ENCODE measurements at places on chromosomes 12 and 14.

DNA sequence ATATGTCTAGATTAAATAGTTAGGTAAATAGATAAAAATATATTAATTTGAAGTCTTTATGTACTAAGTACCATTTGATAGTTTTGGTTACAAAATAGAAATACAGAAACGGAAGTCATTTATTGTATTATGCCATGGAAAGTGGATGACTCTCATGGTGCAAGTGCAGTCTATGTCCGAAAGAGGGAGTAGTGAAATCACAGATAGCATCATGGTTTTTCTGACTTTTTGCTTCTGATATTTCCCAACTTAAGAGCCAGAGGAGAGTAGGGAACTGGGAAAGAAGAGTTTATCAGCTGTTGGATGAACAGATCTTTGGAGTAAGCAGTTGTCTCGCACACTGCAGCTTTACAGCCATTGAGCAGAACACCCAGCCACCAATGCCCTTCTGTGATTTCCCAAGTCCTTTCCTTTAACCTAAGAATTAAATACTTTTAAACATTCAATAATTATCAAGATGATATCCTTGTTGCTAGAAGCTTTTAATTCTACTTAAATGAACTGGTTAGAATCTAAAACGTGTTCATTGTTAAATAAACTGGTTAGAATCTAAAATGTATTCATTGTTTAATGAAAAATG lies 18.4 kb upstream of the SRGAP1 start:
- no peak for DNase-seq

- no peak for DNase-seq
These were observed 506 bp downstream of the ESRRB start for GRCh38 chr14:76376409-76376877.

DNA sequence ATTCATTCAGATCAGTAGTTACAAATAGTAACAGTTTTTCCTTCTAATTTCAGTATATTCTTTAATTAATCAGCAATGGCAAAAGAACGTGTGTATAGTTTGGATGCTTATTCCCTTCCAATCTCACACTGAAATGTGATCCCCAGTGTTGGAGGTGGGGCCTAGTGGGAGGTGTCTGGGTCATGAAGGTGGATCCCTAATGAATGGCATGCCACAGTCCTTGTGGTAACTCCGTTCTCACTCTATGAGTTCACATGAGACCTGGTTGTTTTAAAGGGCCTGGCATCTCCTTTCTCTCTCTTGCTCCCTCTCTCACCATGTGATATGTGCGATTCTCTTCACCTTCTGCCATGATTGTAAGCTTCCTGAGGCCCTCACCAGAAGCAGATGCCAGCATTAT lies 18.9 kb upstream of the SYNDIG1L start:
- DNase-seq: no peak

GRCh38 chr14:93011141-93011529 lies 88.2 kb downstream of the CHGA start:
- DNase-seq: no peak

GRCh38 chr12:19298836-19299605 lies 140.3 kb upstream of the AEBP2 start:
- no peak for DNase-seq

DNA sequence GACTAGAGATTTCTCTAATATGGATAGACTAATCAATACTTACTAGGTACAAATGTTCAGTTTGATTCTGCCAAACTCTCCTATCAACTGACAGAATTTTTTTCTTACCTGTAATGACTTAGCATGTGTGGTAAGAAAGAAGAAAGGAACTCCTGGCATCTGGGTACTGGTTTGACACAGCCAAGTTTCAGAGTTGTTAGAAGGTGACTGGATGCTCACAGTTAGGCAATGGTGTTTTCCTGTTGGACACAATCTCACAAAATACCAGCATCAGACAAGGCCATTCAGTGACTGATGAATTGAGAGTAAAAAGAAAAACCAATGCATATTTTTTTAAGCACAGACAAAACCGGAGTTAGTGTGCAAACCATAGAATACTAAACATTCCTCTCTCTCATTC lies 4.2 kb downstream of the MUCL1 start:
- DNase-seq: no peak

DNA sequence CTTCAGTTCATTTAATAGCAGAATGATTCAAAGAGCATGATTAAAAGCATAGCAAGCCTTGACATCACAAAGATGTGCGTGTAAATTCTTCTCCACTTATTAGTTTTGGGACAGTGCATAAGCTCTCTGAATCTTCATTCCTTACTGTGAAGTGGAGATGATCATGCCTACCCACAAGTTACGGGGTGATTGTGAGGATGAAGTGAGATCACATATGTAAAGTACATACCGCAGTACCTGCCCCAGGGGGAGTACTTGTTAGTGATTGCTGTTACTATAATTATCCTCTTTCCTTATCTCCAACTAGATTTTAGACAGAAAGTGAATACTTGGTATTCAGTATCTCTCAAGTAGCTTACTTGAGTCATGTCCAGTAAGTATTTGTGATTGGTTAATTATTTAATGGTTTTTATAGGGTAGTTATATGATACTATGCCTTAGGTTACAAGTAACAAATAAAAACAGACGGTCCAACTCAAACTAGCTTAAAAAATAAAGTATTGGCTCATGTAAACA lies 6.0 kb downstream of the RAD9B start:
- DNase-seq: no peak

DNA sequence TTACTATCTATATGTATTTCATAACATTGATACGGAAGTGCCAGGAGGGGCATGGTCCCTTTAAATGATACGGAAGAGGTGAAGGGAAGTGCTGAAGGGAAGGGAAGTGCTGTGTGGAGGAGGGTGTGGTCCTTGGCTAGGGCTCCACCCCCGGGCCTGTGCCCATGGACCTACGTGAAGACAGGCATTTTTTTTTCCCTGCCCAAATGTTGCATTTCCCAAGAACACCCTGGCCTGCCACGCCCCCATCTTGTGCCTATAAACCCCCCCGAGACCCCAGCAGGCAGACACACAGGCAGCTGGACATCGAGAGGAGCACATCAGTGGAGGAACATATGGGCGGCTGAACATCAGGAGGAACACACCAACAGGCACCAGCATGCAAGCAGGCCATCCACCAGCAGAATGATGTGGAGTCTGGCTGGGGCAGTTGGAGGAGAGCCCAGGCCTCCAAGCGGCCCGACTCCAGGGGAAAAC lies 134.1 kb downstream of the SLC41A2 start:
- no peak for DNase-seq

DNA sequence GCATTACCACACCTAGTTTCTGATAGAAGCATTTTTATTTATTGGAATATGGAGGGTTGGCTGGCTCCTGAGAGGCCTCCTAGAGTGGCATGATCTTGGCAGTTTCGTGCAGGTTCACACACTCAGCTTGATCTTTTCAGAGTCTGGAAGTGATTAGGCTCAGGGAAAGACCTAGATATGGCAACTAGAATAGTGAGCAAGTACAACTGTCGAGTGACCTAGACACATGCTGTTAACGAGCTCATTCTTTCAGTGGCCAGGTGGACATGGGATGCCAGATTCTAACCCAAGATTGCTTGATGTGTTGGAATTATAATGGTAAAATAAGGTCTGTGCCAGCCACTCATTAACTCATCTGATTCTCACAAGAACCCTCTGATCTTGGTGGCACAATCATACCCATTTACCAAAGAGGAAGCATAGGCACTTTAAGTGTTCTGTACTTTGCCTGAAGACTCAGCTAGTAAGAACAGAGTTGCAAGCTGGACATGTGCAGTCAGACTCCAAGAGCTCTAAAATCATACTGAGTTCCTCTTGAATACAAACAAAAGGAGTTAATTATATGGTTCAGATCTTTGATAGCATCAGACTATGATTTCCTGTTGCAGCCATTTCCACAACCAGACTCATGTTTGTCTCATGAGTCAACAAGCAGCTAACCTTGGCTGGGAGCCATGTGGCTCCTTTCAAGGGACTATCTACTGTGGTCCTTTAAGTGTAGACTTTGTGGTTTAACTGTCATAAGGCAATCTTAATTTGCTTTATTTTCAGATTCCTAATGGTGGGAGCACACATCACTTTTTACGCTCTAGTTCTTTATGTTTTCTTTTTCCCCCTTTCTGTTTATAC lies 144.2 kb downstream of the PLEKHA5 start:
- DNase-seq: peak; percentile 35

- DNase-seq: no peak
These were observed 103.1 kb downstream of the SMOC1 start for GRCh38 chr14:69982220-69982839.

- DNase-seq: no peak
These were observed 609.0 kb downstream of the KCNH5 start for GRCh38 chr14:62436261-62436660.

- no peak for DNase-seq
These were observed 63.8 kb downstream of the SUSD6 start for GRCh38 chr14:69675245-69675583.

DNA sequence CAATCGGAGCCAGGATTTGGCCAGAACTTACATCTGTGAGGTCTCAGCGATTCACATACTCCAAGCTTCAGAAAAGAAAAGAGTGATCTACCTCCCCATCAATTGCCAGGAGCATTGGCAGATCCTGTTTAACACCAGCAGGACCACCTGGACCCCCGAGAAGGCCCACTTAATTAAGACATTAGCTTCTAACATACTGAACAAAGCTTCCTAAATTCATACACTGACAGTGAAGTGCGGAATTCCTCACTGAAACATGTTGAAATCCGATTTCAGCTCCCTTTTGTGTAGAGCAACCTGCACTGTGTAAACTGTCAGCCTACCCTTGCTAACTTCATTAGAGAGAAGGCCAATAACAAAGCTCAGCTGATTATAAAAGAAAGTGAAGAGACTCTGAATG lies 274.0 kb downstream of the NOVA1 start:
- DNase-seq: no peak

- DNase-seq: no peak
These were observed 4.3 kb upstream of the NIN start for GRCh38 chr14:50835280-50835679.

GRCh38 chr14:22300646-22301045 lies 288.4 kb downstream of the DAD1 start:
- DNase-seq: no peak

GRCh38 chr14:103045371-103045869 lies 11.9 kb downstream of the CDC42BPB start:
- no peak for DNase-seq

DNA sequence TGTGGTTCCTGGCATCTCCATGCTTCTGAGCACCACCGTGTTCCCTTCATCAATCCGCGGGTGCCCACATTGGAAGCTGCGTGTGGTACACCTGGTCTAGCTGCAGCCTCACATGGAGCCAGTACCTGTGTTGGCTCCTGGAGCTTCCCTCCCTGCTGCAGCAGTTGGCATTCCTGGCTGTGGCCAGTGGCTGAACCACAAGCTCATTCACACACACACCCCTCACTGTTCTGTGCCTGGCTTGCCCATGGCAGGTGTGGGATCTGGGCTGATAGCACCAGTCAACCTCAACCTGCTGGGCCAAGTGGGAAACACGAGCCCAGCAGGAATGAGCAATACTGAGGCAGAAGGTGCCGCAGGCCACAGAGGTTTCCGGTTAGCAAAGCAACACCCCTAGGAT lies 256.2 kb upstream of the LRFN5 start:
- no peak for DNase-seq

- no peak for DNase-seq
These were observed 882 bp downstream of the HECTD1 start for GRCh38 chr14:31206536-31207286.

DNA sequence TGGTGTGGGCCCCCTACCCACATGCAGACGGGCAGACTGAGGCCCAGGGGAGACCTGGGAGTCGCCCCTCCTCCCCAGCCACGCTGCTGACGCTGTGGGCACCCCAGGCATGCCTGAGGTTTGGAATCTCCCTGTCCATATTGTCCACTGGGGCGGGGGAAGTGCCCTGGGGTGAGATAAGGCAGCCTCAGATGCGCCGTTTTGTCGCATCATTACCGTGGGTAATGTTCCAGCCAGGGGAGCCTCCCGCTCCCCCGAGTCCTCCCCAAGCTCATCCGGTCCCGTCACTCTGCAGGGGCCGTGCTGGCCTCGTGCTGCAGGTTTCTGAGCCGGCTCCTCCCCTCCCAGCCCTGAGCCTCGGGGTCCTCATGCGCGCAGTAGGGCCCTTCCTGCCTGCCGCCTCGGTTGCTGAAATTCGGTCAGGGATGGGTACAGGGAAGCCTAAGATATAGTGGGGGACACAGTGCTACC lies 11.4 kb downstream of the INF2 start:
- no peak for DNase-seq

- no peak for DNase-seq
These were observed 9.8 kb downstream of the CTDSP2 start for GRCh38 chr12:57836442-57837375.

DNA sequence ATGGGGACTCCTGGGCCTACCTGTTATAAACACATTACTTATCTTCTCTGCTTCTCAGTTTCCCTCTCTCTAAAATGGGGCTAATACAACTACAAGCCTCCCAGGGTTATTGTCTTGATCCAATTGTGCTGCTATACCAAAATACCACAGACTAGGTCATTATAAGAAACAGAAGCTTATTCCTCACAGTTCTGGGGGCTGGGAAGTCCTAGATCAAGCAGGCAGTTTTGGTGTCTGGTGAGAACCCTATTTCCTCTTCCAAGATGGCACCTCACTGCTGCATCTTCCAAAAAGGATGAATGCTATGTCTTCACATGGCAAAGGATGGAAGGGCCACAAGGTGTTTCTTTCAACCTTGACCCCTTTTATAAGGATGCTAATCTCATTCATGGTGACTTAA lies 732.9 kb upstream of the TBX3 start:
- no peak for DNase-seq

DNA sequence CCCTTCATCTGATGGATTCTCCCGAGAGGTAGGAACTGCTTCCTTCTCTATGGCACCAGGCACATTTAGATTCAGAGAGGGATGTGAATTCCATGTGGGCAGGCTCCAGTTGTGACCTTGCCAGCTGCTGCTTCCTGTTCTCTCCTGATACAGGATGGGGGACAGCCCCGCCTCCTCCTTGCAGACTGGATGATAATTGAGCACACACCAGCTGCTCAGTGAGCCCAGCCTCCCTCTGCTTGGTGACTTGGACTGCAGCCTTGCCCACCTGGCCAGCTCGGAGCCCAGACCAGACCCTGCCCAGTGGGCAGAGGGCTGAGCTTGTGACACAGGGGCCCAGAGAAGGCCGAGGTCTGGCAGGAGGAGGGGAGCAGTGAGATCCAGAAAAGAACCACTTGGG lies 90.2 kb downstream of the CALM1 start:
- no peak for DNase-seq

- DNase-seq: no peak
These were observed 280.6 kb upstream of the RTL1 start for GRCh38 chr14:101184104-101184455.

GRCh38 chr12:65510584-65511050 lies 232.1 kb downstream of the MSRB3 start:
- DNase-seq: no peak

DNA sequence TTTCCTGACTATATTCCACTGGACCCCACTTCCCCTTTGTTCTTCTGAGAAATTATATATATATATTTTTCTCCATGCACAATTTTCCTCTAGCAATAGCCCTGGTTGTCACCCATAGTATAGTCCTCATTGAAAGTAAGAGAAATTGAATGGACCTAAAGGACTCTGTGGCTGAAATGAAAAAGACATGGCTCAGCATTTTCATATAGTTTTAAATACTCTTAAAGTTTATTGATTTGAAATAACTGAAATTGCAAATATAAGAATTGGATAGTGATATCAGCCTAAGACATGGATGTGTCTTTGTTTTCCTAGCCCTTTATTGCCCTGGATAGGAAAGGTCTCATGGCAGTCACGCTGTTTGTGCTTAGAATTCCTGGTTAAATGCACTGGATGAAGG lies 113.8 kb downstream of the ANO6 start:
- DNase-seq: no peak

GRCh38 chr12:66636771-66637170 lies 42.1 kb downstream of the GRIP1 start:
- DNase-seq: no peak

All from activated CD8-positive, alpha-beta memory T cell treated with anti-CD3 and anti-CD28 coated beads for 1 hour (primary cell).